ENCODE measurements at places on chromosomes 4 and X.

- DNase-seq: no peak
These were observed 189.6 kb downstream of the FRMPD4 start for GRCh38 chrX:12327836-12328235.

DNA sequence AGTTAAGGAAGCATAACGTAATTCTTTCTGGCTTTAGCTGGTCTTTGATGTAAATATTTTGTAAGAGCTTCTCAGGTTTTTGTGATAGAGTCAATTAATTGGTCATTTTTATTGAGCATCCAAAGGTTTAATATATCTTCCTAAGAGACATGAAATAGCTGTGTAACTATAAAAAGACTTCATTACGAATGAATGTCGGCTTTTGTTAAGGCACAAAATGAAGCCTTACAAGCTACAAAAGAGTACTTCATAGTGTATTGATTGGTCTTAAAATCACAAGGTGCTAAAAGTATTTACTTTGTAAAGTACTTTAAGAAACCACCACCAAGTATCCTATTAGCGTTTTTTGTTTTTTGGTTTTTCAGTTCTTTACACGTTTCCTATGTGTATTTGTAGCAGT is 104.2 kb downstream of the CEP135 start:
- no peak for DNase-seq

DNA sequence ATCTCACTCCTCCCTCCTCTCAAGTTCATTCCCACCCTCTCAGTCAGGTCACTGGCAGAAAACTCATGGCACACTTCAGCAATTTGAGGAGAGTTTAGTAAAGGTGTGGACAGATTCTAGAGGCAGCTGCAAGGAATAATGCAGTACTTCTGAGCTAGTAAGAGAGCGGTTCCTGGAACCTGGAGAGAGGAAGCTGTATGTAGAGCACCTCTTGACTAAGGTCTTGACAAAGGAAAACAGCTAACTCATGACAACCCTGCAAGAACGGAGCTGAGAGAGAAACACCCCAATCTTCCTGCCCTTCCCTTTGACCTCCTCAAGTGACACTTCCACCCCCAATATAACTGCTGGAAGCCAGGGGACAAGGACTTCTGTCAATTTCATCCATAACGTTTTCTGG is 9.6 kb upstream of the KLHL8 start:
- DNase-seq: no peak

GRCh38 chr4:7156761-7157488 is 35.4 kb upstream of the SORCS2 start:
- DNase-seq: no peak

DNA sequence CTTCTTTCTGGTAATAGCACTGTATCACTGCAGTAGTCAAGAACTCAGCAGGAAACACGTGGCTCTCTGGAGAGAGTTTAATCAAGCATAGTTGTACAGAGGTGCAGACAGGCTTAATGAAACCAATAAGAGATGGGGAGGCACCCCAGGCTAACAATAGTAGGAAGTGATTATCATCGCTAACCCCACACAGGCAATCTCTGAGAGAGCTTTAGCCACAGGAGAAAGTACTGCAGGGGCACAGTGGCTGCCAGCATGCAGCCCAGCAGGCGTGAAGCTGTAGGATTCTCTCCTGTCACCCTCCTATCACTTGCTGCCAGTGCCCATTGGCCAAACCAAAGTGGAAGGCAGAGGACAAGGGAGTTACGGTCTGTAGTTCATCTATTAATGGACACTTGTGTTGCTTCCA is 450.0 kb upstream of the RASGEF1B start:
- no peak for DNase-seq

DNA sequence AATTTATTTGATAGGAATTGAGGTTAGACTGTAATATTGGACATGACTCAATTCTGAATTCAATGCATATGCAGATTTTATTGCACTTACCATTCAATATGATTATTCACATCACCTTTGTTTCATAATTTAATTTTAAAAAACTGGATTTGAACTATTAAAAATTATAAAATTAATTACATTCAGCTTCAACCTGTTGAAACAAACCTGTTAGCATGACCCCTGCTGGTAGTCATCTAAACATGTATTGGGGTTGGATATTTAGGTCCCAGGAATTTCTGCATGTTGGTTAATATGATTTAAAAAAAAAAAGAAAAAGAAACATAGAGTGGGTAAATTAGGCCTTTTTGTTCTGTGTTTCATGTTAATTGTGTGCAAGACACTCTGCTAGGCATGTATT is 85.9 kb downstream of the ARSJ start:
- no peak for DNase-seq

Data from NCI-H1694 (cell line).